T-helper 17 cell (primary cell): ENCODE measurements at places on chromosomes 7 and 10. TPM values are rescaled to one million over a fixed set of nuclear protein-coding genes. Genes with fewer than 3 reads are reported as not detected.
A peak's percentile ranks its signal among the peaks of the same experiment; 100 is the strongest.

- DNase-seq = no peak
Observed at GRCh38 chr7:39808796-39809481, 141.1 kb upstream of the CDK13 start.

DNA sequence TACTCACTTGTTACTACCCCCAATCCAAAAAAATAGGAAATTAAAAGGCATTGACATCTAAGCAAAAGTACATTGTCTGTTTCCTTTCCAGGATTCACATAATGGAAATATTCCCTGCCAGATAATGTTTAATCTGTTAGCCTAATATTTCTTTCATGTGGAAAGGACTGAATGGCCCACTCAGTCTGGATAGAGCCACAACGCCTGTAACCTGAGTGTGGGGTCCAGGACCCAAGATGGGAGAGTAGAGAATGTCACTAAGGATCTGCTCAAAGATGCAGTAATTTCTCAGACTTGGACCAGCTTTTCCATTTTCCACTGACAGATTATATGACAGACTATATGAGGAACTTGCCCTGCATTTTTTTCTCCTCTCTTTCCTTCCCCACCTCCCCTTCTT is 1088.9 kb downstream of the KCNMA1 start:
- no peak for DNase-seq

Gene GPR37
- total RNA-seq = not detected

- DNase-seq = no peak
Observed at GRCh38 chr7:31145339-31145738, 93.2 kb downstream of the ADCYAP1R1 start.

- DNase-seq = no peak
Observed at GRCh38 chr7:91288208-91288824, 24.1 kb downstream of the FZD1 start.

DNA sequence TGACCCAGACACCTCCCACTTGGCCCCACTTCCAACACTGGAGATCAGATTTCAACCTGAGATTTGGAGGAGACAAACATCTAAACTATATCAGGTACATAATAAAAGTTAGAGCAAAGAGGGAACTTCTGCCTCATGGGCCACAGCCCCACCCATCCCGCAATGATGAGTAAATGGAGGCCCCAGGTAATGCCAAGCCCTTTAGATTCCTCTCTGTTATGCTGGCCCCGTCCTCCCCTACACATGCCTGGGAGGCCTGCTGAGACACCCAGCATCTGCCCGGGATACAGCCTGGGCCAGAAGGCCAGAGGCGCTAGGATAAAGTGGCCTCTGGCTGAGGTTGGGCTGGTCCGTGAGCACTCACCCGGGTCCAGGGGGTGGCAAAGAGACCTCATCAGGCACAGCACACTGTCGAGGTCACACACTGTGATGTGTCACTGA is 185.5 kb upstream of the SH2B2 start:
- DNase-seq = no peak

DNA sequence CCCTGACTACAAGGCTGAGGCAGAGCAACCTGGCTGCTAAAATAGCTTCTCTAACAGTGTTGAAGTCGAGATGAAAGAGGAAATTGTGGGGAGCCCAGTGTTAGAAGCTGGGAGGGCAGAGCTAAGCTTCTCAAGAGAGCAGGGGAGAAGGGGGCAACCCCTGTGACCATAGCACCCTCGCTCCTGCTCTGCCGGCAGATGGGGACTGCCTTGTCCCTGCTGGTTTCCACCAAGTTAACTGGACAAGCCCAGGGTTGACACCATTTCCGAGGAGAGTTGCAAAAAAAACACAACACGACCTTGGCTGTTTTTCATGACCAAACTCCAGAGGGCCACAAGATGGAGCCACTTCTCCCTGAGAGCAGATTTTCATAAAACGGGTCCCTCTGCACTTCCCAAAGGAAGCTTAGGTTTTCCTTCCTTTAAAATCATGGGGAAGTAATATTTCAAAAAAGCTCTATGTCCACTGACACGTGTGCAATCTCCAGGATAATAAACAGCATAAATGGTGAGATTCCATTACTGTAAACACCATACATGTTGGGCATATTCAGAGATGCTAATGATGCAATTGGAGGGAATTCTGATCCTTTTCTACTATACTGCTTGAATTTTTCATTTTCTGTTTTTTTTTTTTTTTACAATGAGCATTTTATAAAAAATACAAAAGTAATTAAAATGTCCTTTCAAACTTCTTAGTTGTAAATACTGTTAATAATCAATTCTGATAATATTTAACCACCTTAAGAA is 140.4 kb downstream of the PIP4K2A start:
- no peak for DNase-seq

Gene LGI1
- not detected for total RNA-seq

- DNase-seq = no peak
Observed at GRCh38 chr7:23298141-23298881, 828 bp upstream of the MALSU1 start.

Gene CYP26C1
- 0.18 TPM for total RNA-seq

Gene SLC39A12
- total RNA-seq = not detected

- DNase-seq = no peak
Observed at GRCh38 chr7:22156205-22156604, 200.7 kb downstream of the RAPGEF5 start.

DNA sequence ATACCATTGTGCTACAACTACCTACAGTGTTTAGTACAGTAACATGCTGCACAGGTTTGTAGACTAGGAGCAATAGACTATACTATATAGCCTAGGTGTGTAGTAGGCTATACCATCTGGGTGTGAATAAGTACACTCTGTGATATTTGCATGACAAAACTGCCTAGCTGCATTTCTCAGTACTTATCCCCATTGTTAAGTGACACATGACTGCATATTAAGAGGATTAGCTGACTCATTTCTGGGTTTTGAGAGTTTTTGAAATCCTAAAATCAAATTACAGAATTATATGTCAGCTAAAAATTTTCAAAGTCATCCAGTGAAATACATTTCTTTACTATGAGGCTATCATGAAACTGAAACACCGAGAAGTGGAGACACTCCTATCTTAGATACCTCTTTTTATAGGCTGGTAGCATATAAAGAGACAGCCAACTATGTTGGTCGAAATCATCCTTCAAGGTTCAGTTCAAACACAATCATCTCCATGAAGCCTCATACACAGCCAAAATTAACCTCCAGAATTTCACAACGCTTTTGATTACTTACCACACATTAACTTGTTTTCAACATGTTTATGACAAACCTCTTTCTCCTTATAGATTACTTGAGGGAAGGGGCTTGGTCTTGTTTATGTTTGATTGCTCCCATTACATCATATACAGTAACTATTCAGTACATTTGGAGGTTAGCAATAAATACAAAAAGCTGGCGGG is 89.8 kb upstream of the ANK3 start:
- DNase-seq = no peak

DNA sequence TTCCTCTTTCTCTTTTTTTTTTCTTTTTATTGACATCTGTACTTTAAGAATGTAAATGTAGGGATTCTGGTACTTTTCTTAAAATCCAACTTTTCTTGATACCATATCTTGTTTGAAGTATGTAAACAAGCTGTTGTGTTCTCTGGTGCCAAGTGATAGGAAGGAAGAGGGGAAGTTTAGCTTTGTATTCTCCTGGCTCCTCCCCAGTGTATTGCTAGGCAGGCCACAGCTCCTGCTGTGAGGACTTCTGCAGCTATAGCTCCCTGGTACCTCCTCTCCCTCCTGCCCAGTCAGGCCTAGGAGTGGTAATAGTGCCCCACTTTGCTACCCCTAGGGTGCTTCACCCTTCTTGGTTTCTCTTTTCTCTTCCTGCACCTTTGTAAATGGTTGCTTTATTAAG is 45.3 kb upstream of the SP8 start:
- no peak for DNase-seq

GRCh38 chr7:95539426-95539825 is 53.7 kb downstream of the ASB4 start:
- no peak for DNase-seq

DNA sequence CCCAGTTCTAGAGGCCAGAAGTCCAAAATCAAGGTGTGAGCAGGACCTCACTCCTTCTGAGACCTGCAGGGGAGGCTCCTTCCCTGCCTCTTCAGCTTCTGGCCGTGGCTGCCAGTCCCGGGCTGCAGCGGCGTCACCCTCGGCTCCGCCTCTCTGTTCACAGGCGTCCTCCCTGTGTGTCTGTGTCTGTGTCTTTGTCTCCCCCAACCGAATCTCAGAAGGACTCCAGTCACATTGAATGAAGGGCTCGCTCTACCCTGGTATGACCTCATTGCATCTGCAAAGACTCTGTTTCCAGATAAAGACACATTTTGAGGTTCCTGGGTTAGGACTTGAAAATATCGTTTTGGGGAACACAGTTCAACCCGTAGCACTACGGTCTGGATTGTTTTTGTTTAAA is 33.1 kb upstream of the GALNT11 start:
- no peak for DNase-seq

Gene ASB10
- total RNA-seq = not detected

DNA sequence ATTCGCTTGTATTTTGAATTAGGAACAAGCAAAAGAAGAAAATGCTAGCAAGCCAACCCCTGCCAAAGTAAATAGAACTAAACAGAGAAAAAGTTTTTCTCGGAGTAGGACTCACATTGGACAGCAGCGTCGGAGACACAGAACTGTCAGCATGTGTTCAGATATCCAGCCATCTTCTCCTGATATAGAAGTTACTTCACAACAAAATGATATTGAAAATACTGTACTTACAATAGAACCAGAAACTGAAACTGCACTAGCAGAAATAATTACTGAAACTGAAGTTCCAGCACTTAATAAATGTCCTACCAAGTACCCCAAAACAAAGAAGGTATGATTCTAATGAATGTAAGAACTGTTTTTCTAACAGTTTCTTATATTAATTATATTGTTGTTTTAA is 87.9 kb downstream of the KMT2E start:
- no peak for DNase-seq

GRCh38 chr7:5594616-5595544 is 171.2 kb upstream of the TNRC18 start:
- no peak for DNase-seq

Gene BMPER
- 0.35 TPM for total RNA-seq

GRCh38 chr10:44949127-44949802 is 10.3 kb upstream of the RASSF4 start:
- no peak for DNase-seq

DNA sequence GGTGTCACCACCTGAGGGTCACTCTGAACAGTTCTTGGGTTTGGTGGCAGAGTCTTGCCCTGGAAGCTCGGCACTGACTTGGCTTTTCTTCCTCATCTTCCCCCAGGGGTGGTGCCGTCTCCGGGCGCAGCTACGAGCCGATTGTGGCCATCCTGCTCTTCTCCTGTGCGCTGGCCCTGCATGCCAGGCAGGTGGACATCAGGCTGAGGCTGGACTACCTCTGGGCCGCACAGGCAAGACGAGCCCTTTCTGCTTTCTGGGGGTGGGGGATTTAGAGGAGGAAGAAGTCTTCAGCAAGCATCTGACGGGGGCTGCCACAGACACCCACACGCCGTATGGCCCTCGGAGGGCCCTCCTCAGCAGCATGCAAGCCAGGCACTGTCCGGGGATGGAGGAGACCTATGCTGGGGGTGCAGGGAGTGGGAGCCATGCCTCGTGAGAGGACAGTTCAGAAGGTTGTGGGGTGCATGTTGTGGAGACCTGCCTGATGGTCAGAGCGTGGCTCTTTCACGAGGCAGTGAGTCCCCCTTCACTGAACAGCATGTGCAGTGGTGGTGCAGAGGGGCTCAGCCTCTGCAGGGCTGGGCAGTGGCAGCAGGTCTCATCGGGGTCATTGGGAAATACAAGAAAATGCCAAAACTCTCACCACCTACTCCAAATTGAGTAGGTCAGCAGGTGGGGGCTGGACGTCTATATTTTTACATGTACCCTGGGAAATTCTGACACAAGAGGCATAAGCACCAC is 112.4 kb downstream of the ADCY1 start:
- DNase-seq = no peak

Gene SMIM30
- 10.8 TPM for total RNA-seq

Gene PODXL
- 1.1 TPM for total RNA-seq

Gene CABCOCO1
- not detected for total RNA-seq

Gene GLI3
- 1.1 TPM for total RNA-seq

DNA sequence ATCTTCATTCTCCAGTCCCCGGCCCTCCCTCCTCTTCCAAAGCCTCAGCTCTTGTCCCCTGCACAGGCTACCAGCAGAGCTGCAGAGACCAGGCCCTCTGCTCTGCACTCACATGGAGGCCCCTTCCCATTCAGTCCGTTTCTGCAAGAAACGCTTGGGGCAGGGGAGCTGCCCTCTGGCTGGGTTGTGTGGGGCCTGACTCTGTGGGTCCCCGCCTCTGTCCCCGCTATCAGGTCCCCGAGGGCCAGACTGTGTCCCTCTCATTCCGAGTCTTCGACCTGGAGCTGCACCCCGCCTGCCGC is 1.5 kb downstream of the PCOLCE start:
- no peak for DNase-seq

- peak; percentile 43 for DNase-seq
Observed at GRCh38 chr7:156640949-156641485, 443 bp downstream of the RNF32 start.

DNA sequence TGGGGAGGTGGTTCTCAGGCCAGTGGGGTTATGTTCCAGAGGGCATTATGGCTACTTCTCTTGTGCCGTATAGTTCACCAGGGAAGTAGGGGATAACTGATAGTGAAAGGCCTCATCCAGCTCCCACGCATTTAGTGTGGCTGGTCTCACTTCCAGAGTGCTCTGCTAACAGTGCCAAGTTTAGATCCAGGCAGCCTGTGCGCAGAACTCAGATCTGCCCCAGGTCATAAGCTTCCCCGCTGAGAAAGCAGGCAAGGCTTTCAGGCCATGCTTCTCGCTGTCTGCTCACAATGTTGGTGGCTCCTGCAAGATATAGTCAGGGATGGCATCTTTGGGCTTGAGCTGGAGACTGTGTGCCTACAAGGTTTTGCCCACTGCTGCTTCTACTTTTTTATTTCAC is 11.3 kb downstream of the AGK start:
- no peak for DNase-seq

DNA sequence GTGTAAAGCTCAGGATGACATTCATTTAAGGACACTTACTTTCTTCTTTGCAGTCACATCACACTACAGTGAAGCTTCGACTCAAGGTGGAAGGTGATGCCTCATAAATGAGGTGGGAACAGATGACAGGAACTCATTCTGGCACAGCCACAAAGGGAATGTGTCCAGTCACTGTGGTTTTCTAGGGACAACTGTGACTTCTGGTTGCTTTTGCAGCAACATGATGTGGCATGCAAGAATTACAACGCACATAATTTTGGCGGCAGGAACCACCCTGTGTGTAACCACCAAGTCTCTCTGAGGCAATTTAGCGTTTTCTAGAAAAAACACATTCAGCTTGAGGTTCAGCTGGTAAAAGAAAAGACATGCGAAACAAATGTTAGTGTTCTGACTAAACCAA is 32.0 kb upstream of the FERD3L start:
- no peak for DNase-seq

DNA sequence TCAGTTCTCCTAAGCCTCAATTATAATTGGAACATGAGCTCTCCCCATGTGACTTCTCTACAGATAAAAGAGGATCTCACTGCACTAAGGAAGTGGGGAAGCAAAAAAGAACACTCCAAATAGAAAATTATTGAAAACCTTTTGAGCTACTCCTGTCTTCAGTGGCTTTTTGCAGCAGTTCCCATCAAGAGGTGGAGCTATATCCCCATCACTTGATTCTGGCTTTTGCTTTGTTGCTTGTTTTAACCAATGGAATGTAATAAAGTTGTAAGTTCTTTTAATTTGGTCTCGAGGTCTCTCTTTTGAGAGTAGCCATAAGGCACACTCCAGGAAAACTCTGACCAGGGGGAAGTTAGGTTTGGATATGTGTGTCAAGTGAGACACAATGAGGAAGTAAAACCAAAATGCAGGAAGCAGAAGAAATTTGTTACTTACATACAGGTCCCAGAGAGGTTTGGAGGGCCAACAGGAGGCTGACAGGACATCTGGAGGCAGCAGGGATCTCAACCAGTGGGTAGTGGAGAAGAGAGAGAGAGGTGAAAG is 569.4 kb downstream of the HTR7 start:
- no peak for DNase-seq
